ENCODE measurements at places on chromosomes 13 and 19. TPM values are rescaled to one million over a fixed set of nuclear protein-coding genes. Genes with fewer than 3 reads are reported as not detected.

RYR1 gene
- 1.6 TPM for polyA plus RNA-seq

GRCh38 chr19:49222011-49222410, 64.4 kb downstream of the TRPM4 start:
- DNase-seq, result no peak

GRCh38 chr13:80862456-80862855, 521.5 kb upstream of the SPRY2 start:
- DNase-seq, result no peak

DNA sequence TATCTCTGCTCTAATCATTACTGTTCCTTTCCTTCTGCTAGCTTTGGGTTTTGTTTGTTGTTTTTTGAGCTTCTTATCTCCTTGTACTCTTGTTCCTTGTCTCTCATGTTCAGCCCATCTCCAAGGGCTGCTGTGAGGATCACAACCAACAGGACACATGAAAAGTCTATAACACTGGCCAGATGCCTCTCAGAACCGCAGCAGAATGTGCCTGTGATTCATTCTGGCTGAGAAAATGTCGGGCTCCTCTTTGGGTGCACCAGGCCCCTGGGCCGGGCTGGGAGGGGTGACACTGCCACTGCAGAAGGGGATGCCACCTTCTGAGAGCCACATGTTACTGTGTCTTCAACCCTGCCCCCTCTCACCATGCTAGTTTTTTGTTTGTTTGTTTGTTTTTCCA, 48.0 kb downstream of the GGACT start:
- DNase-seq, result no peak

DNA sequence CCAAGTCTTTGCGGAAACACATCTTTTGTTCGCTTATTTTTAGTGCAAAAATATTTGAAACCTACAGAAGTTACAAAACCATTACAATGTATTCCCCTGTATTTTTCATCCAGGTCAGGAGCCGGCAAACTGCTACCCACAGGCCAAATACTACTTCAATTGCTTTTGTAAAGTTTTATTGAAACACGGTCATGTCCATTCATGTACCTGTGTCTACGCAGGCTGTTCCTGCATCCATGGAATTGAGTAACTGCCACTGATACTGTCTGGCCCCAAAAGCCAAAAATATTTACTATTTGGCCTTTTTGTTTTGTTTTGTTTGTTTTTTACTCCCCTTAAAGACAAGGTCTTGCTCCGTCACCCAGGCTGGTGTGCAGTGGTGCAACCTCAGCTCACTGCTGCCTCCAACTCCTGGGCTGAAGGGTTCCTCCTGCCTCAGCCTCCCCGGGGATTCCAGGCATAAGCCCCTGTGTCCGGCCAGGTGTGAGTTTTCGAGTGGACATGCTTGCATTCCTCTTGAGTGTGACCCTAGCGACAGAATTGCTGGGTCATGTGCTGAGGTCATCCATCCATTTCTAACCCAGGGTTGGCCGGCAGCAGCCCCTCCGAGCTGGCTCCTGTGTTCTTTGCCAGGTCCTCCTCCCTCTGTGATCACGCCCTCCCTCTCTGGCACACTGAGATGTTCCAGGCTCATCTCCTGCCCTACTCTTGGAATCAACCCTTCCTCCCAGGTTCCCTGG, 10.9 kb upstream of the S1PR4 start:
- no peak for DNase-seq

- no peak for DNase-seq
Observed at GRCh38 chr19:1762243-1763117, 9.2 kb downstream of the ONECUT3 start.

C5AR1 gene
- polyA plus RNA-seq, result 10.0 TPM
